Mesothelial cell of epicardium (in vitro differentiated cells): ENCODE measurements at places on chromosomes 16 and 17.

DNA sequence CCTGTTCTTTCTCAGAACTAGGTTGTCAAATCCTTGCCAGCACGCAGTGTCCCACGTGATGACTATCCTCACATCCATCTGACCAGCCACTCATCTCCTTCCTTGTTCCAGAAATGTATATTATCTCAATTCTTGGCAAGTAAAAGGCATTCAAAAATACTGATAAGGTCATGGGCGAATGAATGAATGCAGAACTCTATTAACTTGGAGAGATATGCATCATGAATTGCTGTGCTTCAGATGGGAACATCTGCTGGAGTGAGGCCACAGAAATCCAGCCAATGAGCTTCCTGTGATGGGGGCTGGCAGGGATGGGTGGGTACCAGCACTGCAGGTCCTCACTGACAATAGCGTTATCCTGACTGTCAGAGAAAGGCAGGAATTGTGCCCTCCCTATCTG lies 19.0 kb downstream of the FAHD1 start:
- DNase-seq: no peak

DNA sequence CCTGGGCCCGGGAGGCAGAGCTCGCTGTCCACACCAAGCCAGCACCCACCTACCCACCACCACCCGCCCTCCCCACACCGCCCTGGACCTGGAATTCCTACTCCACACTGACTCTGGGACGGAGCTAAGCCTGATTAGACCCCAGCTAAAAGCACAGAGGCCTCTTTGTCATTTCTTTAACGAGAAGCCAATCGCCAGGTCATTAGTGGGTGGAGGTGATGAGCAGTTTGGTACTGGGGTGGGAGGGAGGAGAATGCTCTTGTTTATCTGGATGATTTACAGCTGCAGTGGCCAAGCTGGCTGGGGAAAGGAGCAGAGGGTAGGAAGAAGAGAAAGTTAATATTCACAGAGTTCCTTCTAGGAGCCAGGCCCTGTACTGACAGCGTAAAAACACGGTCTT lies 6.0 kb upstream of the BHLHA9 start:
- DNase-seq: no peak

DNA sequence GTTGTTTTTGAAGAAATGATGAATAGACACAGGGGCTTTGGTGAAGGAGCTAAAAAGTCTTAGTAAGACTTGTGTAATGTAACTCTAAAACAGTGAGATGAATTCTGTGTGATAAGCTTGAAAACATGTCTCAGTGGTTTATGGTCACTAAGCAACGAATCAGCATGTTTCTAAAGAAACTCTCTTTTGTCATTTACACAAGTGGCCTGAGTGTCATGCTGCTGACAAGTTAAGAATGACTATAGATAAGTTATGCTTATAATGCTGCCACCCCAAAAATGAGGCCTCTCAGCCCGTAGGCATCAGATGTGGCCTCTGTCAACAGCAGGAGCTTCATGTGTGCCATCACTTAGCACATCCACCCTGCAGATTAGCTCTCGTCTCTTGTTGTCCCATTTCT lies 8.7 kb downstream of the COX10 start:
- DNase-seq: no peak

GRCh38 chr17:8155996-8156245 lies 3.7 kb upstream of the PER1 start:
- no peak for DNase-seq

DNA sequence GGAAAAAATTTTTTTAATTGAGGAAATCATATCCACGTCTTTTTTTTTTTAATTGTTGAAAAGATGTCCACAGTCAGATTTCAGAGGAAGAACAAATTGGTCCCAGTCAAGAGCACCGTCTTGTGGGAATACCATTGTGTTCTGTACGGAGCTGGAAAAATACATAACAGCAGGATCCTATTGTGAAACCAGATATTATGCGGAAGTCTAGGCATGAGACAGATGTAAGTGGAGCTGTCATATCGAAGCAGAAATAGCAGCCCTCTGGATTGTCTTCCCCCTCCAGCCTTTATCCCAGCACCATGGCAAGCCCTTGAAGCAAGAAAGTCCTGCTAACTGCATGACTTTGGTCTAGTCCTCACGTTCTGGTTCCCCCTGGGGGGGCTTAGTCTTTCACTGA lies 391.6 kb upstream of the ASIC2 start:
- no peak for DNase-seq

DNA sequence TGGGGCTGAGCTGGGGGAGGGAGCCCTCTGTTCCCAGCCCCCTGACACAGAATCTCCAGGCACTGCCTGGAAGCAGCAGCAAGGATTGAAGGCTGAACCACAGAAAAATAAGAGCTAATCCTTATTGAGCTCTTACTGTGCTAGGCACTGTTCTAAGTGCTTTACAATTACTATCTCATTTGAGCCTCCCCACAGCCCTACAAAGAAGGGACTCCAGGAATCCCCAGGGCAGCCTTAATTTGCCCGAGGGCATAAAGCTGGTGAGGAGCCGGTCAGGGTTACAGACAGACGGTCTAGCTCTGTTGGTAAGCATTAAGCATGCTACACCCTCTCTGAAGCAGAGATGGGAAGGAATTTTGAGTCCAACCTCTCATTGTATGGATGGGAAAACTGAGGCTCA lies 7.0 kb downstream of the SAMD14 start:
- DNase-seq: no peak

GRCh38 chr17:50511058-50511457 lies 2.8 kb downstream of the MYCBPAP start:
- no peak for DNase-seq

- DNase-seq: no peak
These were observed 67.1 kb upstream of the METRNL start for GRCh38 chr17:83012200-83012785.

DNA sequence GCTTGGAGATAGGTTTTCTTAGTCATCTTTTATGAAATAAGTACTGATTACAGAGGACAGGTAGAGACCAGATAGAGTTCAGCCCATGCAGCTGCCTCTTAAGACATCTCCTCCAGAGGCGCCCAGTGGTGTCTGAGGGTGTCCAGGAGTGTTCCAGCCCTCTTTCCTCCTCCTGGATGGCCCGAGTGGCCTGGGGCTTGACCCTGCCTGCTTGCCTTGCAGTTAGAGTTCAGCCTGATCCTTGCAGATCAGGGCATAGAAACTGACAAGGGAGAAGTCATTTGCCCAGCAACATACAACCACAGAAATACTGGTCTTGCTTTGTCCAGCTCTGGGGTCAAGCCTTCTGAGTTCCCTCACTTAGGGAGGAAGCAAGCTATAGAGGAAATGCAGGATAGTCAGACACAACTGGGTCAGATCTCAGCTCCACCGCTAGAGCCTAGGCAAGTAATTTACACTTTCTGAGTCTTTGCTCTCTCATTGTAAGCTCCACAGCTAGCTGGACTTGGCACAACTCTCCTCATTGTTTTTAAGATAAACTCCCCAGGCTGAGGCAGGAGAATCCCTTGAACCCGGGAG lies 3.6 kb upstream of the CCL1 start:
- DNase-seq: no peak

DNA sequence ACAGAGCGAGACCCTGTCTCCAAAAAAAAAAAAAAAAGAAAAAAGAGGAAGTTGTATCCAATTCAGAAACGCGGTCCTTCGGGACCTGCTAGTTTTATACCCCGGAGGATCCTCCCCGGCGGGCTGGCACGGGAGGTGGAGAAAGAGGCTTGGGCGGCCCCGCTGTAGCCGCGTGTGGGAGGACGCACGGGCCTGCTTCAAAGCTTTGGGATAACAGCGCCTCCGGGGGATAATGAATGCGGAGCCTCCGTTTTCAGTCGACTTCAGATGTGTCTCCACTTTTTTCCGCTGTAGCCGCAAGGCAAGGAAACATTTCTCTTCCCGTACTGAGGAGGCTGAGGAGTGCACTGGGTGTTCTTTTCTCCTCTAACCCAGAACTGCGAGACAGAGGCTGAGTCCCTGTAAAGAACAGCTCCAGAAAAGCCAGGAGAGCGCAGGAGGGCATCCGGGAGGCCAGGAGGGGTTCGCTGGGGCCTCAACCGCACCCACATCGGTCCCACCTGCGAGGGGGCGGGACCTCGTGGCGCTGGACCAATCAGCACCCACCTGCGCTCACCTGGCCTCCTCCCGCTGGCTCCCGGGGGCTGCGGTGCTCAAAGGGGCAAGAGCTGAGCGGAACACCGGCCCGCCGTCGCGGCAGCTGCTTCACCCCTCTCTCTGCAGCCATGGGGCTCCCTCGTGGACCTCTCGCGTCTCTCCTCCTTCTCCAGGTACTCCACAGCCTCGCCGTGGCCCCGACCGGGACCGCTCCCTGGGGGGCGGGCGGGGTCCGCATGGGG lies at the start of gene CDH3:
Gene CDH3 (plus strand): TSS at position 596 of the 779 bp plus-strand sequence. CDS start 70 bp downstream, at position 666.
- DNase-seq: peak; percentile 59

- DNase-seq: no peak
These were observed 542.6 kb downstream of the TMEM114 start for GRCh38 chr16:8047736-8048135.
